ENCODE measurements at places on chromosomes 3 and 15. TPM values are rescaled to one million over a fixed set of nuclear protein-coding genes. Genes with fewer than 3 reads are reported as not detected.
A peak's percentile ranks its signal among the peaks of the same experiment; 100 is the strongest.

Gene INSYN1
- not detected for total RNA-seq

Gene ARPIN
- 5.2 TPM for total RNA-seq

Gene TIMP4
- total RNA-seq, result 5.1 TPM

DNA sequence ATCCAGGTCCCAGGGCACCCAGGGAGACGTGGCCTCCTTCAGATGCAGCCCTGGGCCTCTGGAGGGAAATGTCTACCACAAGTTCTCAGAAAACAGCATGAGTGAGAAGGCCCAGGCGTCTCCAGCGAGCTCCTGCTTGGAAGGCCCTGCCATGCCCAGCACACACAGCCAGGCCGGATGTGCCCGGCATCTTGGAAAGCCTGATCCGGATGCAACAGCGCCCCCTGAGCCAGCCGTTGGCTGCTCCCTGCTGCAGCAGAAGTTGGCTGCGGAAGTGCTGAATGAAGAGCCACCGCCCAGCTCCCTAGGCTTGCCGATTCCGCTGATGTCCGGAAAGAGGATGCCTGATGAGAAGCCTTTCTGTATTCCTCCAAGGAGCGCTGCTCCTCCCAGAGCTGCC is 856 bp downstream of the NPAP1 start:
- no peak for DNase-seq

- DNase-seq, result peak; percentile 88
These were observed 720 bp upstream of the TNIK start for GRCh38 chr3:171460725-171461524.

DNA sequence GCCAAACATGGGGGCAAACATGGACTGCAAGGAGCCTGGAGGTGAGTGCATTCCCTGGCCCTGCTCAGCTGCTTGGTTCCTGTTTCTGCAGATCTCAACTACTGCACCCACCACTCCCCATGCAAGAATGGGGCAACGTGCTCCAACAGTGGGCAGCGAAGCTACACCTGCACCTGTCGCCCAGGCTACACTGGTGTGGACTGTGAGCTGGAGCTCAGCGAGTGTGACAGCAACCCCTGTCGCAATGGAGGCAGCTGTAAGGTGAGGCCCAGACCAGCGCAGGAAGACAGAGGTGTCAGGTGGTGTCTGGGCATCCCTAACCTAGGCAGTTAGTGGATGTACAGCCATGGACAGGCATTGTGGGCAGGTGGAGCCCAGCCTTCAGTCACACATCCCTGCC is 5.3 kb downstream of the DLL4 start:
- DNase-seq, result no peak

DNA sequence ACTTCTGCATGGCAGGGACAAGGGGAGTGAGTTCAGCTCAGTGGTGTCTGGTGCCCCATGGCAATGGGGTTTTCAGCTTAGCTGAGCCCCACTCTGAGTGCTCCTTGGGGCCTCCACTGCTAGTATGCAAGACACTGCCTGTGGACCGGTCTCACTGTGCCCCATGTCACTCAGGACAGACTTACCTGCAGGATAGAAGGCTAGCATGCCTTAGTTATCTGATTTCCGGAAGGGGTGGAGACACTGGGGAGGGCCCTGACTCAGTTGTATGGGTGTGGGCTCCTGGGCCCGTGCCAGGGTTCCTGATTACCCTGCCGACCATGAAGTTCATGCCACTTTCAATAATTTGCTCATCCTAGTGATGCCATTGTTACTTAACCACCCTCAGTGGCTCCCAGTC is 4.3 kb upstream of the SLC6A20 start:
- DNase-seq, result no peak
